ENCODE measurements at places on chromosomes 11 and 22.

DNA sequence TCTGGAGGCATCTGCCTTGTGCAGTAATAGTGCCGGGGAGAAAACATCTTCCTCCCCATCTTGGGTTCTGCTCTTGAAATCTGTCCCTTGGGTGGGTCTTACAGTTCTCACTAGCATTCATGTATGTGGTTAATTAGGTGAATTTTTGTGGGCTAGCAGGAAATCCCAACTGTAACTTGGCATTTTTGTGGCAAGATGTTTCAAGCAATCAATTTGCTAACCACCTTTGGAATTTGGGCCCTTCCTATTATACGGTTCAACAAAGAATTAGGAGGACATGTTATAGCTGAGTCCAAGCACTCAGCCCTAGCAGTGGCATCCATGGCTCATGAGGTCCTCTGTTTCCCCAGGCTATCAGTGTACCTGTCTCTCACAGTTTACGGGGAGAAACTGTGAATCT, 89.1 kb upstream of the MTNR1B start:
- DNase-seq: no peak

- DNase-seq: no peak
Observed at GRCh38 chr11:95500466-95500865, 269.5 kb upstream of the SESN3 start.

GRCh38 chr11:123560006-123560405, 94.4 kb downstream of the SCN3B start:
- peak; percentile 88 for DNase-seq

DNA sequence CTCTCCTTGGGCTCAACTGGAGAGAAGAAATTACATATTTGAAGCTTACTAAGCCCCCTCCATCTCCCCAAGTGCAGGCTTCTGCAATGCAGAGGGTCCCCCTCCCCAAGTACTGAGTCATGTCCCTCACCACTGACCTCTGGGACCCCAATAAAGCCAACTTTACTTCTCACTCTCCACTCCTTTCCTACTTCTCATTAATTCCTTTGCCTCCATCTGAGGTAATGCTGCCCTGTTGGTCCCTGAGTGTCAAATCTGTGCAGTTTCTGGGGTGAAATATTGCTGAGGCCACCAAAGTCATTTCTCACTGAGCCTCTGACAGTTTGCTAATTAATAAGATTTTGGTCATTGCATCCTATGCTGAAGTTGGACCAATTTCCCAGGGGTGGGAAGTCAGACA, 101.6 kb downstream of the NELL1 start:
- DNase-seq: no peak

DNA sequence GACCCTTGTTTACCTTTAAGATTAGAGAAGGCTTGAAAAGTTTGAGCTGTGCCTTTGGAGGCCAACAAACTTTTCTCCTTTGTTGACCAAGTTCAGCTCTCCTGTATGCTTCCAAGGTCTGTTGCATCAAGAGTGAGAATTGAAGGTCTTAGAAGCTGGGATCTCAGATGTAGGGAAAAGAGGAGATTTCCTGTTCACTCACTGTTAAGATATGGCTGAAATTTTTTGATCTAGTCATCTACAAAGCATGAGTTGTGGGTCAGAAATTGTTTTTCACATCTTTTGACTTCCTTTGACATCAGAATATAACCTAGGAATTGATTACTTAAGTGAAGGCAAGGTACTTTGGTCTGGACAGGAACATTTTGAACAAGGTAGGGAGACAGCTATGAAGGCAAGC, 12.1 kb downstream of the OR51B4 start:
- no peak for DNase-seq

DNA sequence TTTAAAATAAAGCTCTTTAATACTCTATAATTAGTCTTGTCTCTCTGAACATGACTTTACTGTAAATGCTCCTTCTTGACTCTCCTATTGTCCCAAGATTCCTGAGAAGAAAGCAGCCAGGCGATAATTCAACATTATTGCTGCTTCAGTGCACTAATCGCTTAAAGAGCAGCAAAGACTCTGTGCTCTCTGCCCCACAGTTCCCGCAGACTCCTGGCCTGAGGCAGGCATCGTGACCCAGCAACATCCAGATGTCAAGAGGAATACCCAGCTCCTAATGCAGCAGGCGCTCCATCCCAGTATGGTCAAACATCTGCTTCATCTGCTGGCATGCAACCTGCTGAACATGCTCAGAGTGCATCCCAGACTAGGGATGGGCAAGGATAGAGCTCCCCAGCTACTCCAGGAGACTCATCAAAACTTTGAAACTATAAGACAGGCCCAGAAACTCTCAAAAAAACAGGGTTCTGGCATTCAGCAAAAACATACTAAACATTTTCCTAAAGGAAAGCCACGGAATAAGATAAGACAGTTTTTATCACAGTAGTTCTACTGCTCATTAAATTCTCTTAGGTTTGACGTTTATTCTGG, 270.0 kb downstream of the SOX6 start:
- peak; percentile 74 for DNase-seq

GRCh38 chr22:22817468-22818201, 70.0 kb upstream of the IGLL5 start:
- DNase-seq: no peak

DNA sequence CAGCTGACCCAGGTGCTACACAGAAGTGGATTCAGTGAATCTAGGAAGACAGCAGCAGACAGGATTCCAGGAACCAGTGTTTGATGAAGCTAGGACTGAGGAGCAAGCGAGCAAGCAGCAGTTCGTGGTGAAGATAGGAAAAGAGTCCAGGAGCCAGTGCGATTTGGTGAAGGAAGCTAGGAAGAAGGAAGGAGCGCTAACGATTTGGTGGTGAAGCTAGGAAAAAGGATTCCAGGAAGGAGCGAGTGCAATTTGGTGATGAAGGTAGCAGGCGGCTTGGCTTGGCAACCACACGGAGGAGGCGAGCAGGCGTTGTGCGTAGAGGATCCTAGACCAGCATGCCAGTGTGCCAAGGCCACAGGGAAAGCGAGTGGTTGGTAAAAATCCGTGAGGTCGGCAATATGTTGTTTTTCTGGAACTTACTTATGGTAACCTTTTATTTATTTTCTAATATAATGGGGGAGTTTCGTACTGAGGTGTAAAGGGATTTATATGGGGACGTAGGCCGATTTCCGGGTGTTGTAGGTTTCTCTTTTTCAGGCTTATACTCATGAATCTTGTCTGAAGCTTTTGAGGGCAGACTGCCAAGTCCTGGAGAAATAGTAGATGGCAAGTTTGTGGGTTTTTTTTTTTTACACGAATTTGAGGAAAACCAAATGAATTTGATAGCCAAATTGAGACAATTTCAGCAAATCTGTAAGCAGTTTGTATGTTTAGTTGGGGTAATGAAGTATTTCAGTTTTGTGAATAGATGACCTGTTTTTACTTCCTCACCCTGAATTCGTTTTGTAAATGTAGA, 1.7 kb downstream of the MALAT1 start:
- DNase-seq: peak; percentile 63

GRCh38 chr11:96841792-96842191, 452.0 kb downstream of the JRKL start:
- DNase-seq: peak; percentile 4

- DNase-seq: peak; percentile 74
Observed at GRCh38 chr11:118240999-118241763, 11.0 kb downstream of the MPZL3 start.
